Activated T-cell treated with anti-CD3 and anti-CD28 coated beads, Interleukin-2, amount 50 U/mL, for 24 hours (primary cell): ENCODE measurements at places on chromosomes 5 and 9.

DNA sequence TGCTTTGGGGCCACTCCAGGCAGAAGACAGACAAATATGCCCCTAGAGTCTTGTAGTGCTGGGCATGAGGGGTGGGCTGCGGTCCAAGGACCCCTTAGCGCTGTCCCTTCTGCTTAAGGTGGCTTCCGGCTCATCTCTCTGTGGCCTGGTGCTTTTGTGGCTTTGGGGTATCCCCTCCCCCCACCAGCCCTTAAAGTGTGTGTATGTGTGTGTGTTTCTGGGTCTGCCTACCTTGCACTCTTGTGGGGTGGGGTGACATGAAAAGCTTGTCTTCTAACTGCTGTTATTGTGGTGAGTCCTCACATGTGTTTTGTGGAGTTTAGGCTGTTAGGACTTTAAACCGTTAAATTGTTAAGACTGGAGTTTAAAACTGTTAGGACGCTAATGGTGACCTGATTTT is 23.6 kb downstream of the MARCHF6 start:
- no peak for DNase-seq
- no peaks in the 10 kb centered on the region for H3K27me3 ChIP-seq
- H3K4me1 ChIP-seq = peaks cover 55% of the 10 kb centered on the region
- no peak overlapping the region for H3K4me3 ChIP-seq
- peak overlapping the region; percentile 63 for H3K27ac ChIP-seq

DNA sequence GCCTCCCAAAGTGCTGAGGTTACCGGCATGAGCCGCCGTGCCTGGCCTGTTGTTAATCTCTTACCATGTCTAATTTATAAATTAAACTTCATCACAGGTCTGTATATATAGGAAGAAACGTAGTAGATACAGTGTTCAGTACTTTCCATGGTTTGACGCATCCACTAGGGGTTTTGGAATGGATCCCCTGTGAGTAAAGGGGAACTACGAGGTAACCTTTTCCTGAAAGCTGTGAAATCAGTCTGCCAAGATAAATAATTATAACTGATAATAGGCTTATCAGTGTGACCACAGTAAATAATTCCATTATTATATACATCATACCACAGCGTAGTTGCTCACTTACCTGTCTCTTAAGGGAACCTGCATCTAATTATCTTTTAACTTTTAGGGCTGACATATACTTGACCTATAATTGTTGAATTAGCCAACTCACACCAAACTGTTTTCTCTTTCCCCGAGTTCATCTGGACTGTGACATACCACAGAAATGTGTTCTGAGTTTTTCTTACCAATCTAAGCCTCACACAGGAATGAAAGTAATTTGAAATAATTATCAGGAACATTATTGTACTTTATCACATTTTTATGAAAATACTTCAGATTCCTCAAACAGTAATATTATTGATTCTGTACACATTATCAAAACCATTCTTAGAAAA is 42.9 kb downstream of the DAPK1 start:
- H3K4me3 ChIP-seq = no peak overlapping the region
- peaks cover 12% of the 10 kb centered on the region for H3K4me1 ChIP-seq
- H3K27me3 ChIP-seq = no peaks in the 10 kb centered on the region
- no peak for DNase-seq
- no peak overlapping the region for H3K27ac ChIP-seq

GRCh38 chr9:112316258-112316943 is 17.0 kb downstream of the PTBP3 start:
- DNase-seq = no peak
- H3K36me3 ChIP-seq = peaks cover 15% of the 10 kb centered on the region
- H3K27ac ChIP-seq = peak overlapping the region; percentile 90
- no peak overlapping the region for H3K4me3 ChIP-seq

DNA sequence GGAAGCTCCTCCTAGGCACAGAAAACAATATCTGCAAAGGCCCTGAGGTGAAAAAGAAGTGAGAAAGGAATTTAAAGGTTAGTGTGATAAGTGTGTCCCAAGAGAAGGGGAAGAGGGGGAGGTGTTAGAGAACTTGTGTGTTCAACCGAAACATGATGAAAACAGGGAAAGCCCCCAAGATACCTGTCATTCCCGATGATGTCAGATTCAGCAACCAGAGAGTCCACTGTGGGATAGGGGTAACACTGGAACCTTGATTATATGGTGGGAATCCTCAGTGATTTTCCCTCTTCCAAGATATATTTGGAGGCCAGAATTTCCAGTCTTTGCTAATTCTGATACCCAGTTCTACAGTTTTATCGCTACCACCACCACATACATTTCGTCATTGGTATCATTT is 15.5 kb upstream of the BNC2 start:
- H3K4me3 ChIP-seq = no peak overlapping the region
- no peak for DNase-seq
- H3K27me3 ChIP-seq = no peaks in the 10 kb centered on the region
- H3K36me3 ChIP-seq = no peaks in the 10 kb centered on the region

- H3K36me3 ChIP-seq = no peaks in the 10 kb centered on the region
- no peak overlapping the region for H3K27ac ChIP-seq
- no peak overlapping the region for H3K4me3 ChIP-seq
Observed at GRCh38 chr5:158807946-158808345, 291.8 kb downstream of the EBF1 start.

DNA sequence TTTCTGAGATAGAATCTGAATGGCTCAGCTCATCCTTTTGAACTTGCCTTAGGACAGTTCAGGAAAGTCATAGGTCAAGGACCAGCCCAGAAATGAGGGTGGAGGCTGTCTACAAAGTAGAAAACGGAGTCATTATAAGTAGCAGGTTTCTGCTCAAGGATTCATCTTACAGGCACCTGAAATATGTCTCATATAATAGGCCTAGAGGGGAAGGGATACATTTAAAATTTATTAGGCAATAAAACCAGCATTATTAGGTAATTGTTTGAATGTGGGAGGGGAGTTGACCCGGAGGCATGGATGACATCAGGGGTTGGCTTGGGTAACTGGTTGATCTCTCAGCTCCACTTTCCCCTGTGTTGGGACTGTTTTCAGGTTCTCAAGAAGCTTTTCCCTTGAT is 11.9 kb upstream of the GALNT10 start:
- H3K4me1 ChIP-seq = no peaks in the 10 kb centered on the region
- H3K4me3 ChIP-seq = no peak overlapping the region
- H3K27me3 ChIP-seq = peaks cover 13% of the 10 kb centered on the region
- DNase-seq = no peak

DNA sequence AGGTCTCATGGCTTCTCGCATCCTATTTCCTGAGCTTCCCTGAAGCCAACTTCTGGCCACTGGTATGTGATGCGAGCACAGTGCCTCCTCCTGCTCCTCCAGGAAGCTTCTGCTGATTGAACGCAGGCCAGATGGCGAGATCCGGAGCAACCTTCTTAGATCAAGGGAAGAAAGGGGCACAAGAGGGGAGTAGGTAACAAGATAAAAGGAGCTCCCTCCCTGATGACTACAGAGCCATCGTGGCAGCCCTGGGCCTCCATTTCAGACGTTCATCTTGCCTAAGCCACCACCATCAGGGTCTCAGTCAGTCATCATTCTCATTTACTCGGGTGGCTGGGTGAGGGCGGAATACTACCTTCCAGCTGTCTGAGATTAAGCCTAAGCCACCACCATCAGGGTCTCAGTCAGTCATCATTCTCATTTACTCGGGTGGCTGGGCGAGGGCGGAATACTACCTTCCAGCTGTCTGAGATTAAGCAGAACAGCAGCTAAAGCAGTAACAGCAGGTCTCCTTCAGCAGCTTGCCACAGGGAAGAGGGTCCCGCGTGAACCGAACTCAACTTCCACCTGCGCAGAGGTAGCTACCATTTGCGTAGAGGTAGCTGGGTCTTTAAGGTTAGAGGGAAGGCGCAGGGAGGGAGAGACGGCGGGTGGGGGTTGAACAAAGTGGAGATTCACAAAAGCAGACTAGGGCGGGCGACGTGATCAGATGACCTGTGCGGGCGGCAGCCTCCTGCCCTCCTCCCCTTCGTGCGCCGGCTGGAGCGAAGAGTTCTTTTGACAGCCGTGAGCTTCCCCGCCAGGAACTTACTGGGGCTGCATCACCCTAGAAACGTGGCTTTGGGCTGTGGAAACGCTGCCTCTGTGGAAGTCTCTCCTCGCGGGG is 27.9 kb upstream of the MGAT1 start:
- H3K4me3 ChIP-seq = peak overlapping the region; percentile 97
- H3K27me3 ChIP-seq = no peaks in the 10 kb centered on the region
- peak overlapping the region; percentile 98 for H3K27ac ChIP-seq
- peak; percentile 81 for DNase-seq

GRCh38 chr9:91415290-91415689 is 8.3 kb downstream of the NFIL3 start:
- H3K27ac ChIP-seq = peak overlapping the region; percentile 95
- peaks cover 85% of the 10 kb centered on the region for H3K4me1 ChIP-seq
- peaks cover 79% of the 10 kb centered on the region for H3K36me3 ChIP-seq
- peak overlapping the region; percentile 67 for H3K4me3 ChIP-seq

GRCh38 chr5:133202066-133202665 is 150.4 kb downstream of the HSPA4 start:
- H3K27me3 ChIP-seq = no peaks in the 10 kb centered on the region
- DNase-seq = no peak

DNA sequence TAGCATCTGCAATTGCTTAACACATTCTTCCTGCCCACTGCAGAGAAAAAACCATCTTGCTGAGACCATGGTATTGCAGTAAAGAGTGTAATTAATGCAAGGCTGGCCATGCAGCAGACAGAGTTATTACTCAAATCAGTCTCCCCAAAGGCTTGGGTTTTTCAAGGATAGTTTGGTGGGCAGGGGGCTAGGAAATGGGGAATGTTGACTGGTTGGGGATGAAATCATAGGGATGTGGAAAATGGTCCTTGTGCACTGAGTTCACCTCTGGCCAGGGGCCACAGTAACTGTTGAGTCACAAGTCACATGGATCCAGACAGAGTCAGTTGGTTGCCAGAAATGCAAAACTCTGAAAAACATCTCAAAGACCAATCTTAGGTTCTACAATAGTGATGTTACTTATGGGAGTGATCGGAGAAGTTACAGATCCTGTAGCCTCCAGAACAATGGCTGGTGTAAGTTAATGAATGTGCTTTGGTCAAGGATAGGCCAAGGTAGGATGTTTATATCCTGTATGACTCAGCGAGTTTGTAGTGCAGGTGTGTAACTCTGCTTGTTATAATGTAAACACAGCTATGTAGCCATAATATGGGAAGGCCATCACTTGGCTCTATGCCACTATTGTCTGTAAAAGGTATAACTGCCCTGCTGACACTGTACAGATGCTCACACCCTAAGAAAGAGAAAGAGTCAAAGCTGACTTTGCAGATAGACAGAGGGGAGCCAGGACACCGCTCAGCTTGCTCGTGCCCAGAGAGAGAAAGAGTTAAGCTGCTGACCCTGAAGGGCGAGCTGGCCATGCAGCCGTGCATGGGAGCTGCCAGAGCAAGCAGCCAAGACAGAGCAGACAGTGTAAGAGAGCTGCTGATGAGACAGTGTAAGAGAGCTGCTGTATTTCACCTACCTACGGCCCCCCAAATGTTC is 27.2 kb downstream of the C9orf152 start:
- no peak overlapping the region for H3K27ac ChIP-seq
- no peak for DNase-seq
- no peak overlapping the region for H3K4me3 ChIP-seq
- H3K36me3 ChIP-seq = no peaks in the 10 kb centered on the region

DNA sequence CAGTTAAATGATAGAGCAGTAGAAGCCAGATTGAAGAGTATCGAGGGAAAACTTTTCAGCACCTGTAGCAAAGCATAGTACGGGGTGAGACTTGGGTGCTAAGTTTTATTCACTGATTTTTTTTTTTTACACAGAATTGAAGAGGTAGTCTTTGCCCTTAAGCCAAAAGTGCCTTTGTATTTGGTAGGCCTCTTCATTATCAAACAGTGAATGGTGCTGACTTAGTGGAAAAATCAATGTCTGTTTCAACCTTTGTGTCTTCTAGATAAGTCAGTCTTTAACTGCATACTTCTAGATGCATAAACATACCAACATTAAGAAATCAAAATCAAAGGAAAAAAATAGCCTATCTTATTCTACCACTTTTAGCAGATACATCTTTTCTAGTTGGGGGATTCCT is 13.7 kb downstream of the RNF14 start:
- no peak for DNase-seq
- H3K36me3 ChIP-seq = peaks cover 89% of the 10 kb centered on the region
- no peaks in the 10 kb centered on the region for H3K27me3 ChIP-seq
- H3K4me1 ChIP-seq = peaks cover 2% of the 10 kb centered on the region
- no peak overlapping the region for H3K4me3 ChIP-seq

- H3K4me3 ChIP-seq = no peak overlapping the region
- no peak for DNase-seq
- no peak overlapping the region for H3K27ac ChIP-seq
- H3K4me1 ChIP-seq = peaks cover 53% of the 10 kb centered on the region
- H3K27me3 ChIP-seq = no peaks in the 10 kb centered on the region
Observed at GRCh38 chr9:122261469-122261881, 3.2 kb downstream of the RBM18 start.

DNA sequence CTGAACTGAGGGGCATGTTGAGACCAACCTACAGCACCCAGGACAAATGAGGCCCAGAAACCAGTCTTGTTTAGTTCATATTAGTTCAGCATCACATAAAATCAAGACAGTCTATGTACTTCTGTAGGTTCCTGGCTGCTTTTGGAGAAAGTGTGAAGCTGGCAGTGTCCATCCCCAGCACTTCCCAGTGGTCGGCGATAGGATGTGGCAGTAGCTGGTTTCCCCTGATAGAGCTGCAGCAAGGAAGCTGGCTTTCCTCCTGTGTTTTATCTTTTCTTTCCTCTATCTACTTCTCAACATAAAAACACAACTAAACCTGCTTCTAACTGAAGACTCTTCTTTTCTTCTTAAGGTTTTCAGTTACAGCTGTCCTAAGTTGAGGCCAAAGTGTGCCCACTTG is 43.0 kb upstream of the SLC46A2 start:
- no peaks in the 10 kb centered on the region for H3K4me1 ChIP-seq
- H3K27ac ChIP-seq = no peak overlapping the region
- H3K36me3 ChIP-seq = no peaks in the 10 kb centered on the region
- no peak for DNase-seq

DNA sequence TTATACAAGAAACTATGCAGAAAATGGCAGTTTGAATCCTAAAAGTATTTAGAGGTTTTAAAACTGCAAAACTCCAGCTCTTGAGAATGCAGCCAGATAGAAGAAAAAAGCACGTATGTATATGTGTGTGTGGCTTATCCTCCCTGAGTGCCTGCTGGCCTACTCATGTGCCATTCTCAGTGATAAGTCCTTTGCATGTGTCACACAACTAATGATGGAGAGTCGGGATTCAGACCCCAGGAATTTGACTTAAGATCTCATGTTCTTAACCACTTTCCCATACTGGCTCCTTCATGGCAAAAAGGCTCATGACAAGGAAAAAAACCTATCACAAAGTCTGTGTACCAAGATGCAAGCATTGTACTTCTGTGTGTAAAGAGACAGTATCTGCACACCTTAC is 26.6 kb downstream of the SMARCA2 start:
- DNase-seq = no peak
- H3K4me3 ChIP-seq = no peak overlapping the region
- peaks cover 94% of the 10 kb centered on the region for H3K36me3 ChIP-seq
- no peaks in the 10 kb centered on the region for H3K27me3 ChIP-seq
- H3K27ac ChIP-seq = peak overlapping the region; percentile 19
- peaks cover 54% of the 10 kb centered on the region for H3K4me1 ChIP-seq

DNA sequence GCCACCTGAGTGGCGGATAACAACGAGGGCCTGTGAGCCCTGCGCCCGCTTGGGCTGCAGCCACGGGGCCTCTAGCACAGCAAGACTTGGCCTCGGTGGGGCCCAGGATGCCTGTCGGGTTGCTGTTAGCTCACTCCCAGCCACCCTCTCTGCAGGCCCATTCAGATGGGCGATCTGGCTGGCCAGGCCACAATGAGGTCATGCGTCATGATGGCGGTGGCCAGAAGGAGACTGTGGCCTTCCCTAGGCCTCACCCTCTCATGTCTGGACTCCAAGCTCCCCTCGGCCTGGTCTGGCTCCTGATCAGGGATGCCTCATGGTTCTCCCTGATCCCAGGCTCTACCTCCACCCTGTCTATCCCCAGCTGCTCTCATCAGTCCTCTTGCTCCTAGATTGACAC is 19.0 kb upstream of the TCOF1 start:
- H3K4me1 ChIP-seq = peaks cover 5% of the 10 kb centered on the region
- H3K27me3 ChIP-seq = no peaks in the 10 kb centered on the region
- no peaks in the 10 kb centered on the region for H3K36me3 ChIP-seq
